Natural killer cell (primary cell): ENCODE measurements at places on chromosomes 11 and 22.

- DNase-seq = no peak
These were observed 4.3 kb upstream of the PNPLA5 start for GRCh38 chr22:43895986-43896645.

DNA sequence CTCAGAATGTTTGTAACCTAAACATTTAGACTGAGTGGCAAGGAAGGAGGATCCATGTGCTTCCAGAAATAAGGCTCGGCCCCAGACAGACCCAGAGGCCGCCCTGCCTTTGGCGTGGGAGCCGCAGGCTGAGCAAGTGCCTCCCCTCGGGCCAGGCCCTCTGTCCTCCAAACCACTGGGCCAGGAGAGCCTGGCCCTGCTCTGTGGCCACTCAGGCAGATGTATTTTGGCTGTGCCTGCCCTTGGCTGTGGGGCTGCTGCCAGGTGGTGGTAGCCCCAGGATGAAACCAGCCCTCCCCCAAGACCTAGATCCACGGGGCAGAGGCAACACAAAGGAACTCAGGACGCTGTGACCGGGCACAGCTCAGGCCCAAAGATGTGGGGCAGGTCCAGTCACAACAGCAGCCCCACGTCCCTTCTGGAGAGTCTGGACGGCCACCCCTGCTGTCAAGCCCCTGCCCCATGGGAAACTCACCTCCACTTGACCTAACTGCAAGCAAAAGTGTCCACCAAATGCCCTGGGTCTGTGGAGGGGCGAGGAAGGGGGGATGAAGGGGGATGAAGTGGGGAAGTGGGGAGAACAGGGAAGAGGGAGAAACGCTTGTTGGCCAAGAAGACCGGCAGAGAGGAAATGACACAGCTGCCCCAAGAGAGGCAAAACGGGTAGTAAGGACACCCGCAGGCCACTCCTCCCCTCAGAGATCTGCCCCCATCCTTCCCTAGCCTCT lies 24.0 kb downstream of the PISD start:
- peak; percentile 30 for DNase-seq

- peak; percentile 94 for DNase-seq
These were observed 2.6 kb upstream of the BCL9L start for GRCh38 chr11:118928101-118928869.

GRCh38 chr11:134527382-134528243 lies 115.6 kb upstream of the B3GAT1 start:
- DNase-seq = no peak

DNA sequence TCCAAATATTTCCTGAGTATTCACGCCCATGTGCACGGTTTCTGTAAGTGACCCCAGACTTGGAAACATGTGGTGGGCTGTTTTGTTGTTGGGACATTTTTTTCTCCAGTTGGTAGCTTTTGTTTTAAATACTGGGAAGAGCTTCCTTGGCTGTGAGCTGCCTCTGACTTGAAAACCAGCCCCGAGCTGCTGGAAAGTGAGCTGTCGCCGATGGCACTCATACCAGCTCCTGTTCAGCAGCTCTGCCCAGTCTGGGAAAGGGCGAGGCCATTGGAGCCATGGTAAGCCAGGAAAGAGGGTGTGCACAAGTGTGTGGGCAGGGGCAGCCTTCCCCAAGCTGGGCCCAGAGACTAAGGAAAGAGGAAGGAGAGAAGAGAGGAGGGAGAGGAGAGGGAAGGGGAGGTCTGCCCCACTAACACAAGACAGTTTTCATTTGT lies 3.2 kb upstream of the FLI1 start:
- DNase-seq = no peak

DNA sequence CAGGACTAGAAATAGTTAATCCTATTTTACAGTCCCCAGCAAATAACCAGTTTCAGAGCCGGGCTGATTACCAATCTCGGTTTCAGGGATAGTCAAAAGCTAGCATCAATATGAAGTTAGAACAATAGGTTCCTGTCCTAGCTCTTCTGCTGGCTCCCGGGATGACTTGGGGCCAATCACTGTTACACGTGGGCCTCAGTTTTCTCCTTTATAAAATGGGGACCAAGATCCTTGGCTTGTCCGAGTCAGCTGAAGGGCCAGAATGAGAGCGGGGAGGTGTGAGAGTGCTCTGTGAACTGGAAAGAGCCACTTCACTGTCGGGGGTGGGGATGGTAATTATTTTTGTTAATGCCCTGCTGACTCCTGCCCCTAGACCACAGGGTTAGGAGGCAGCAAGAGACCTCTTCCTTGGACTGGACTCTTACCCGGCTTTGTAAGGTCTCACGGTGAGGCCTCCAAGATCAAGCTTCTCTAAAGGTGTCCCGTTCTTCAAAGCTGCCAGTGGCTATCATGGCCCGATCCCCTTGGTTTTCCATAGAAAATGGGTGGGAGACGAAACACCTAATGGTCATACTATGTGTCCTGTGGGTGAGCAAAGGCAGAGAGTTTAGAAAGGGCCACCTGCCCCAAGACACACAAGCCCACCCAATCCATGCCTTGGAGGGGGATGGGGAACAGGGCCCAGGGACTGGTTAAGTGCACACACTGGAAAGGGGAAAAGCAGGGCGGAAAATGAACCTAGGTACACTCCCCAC lies 1.4 kb downstream of the UCP2 start:
- DNase-seq = peak; percentile 34

DNA sequence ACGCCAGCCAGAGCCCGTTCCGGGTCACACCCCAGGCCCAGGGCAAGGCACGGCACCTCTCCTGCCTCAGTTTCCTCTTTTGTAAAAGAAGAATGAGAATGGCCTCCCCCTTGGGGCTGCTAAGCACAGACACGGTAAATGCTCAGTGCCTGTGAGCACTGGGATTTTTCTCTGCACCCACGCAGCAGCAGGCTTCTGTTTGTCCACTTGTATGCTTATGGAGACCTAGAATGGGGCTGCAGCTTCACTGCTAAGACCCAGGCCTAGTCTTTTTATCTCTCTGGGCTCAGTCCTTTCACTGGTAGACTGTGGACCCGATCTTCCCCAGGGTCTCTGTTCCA lies 1327.9 kb downstream of the TBC1D22A start:
- no peak for DNase-seq
